ENCODE measurements at places on chromosomes 13 and 19.

DNA sequence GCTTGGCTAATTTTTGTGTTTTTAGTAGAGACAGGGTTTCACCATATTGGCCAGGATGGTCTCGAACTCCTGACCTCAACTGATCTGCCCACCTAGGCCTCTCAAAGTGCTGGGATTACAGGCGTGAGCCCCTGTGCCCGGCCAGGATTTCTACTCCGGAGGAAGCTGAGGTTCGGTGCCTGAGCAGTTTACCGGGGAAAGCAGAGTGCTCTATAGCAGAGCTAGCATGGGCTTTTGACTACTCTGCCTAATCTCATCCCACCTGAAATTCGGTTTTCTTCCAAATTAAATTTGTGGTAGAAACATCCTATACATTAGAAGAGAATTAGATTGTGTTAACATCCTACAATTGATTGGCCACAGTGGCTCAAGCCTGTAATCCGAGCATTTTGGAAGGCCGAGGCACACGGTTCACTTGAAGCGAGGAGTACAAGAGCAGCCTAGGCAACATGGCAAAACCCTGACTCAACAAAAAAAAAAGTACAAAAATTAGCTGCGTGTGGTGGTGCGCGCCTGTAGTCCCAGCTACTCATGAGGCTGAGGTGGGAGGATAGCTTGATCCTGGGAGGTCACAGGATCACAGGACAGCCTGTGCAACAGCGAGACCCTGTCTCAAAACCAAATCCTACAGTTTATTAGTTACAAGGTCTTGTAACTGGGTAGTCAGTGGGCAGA lies 1.6 kb downstream of the RPL13A start:
- DNase-seq = no peak

- DNase-seq = peak; percentile 69
These were observed 96.2 kb downstream of the CYSLTR2 start for GRCh38 chr13:48749699-48750473.

DNA sequence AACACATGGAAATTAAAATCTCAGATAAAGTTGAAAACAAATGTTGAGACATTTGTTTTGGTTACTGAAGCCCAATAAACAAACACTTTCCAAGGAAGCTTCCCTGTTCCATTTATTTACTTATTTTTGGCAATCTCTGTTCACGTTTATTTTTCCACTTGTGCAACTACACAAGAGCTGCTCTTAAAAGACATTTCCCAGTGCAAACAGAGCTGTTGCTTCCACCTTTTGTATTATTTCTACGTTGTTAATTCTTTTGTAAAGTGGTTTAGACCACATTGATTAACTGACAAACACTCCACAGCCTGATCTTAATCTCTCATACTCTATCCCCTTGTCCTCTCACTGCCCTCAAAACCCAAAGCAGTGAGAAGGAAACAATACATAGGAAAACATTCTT lies 757.6 kb downstream of the LIG4 start:
- no peak for DNase-seq

DNA sequence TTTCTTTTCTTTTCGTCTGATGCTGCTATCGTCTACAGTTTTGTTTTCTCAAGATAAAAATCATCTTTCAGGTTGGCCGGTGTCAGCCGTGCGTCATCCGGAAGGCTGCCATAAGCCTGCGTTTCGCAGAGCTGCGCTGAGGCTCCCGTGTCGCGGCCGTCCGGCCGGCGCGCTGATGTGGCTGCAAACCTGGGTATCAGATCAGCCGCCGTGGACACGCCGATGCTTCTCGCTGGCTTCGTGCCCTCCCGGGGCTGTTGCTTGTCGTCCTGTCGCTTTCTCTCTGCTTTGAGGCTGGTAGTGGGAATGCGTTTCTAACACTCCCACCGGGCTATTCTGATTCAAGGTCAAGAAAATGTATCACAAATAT lies 45.9 kb upstream of the TFDP1 start:
- DNase-seq = no peak

- peak; percentile 30 for DNase-seq
These were observed 811 bp downstream of the ARMC6 start for GRCh38 chr19:19034204-19034624.

- DNase-seq = no peak
These were observed 183.5 kb downstream of the LIG4 start for GRCh38 chr13:108031865-108032264.
